GM04503 (cell line): ENCODE measurements at places on chromosomes 3 and 15.

GRCh38 chr15:48393645-48394506 lies 62.6 kb downstream of the DUT start:
- DNase-seq = no peak

DNA sequence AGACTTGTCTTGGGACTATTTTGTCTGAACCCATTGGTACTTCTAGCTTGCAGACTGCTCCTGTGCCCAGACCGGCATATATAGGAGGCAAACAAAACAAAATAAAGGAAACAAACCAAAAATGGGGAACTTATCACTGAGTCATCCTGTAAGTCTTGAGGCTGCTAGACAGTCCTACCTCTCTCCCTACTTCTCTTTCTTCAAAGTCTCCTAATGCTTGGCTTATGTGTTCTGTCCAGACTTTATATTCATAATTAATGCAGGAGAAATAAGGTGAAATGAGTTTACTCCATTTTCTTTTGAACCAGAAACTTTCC lies 266.2 kb downstream of the ZNF385D start:
- DNase-seq = no peak

- DNase-seq = no peak
These were observed 81.5 kb downstream of the CHST2 start for GRCh38 chr3:143201045-143201444.

- no peak for DNase-seq
These were observed 406.0 kb downstream of the ZBTB20 start for GRCh38 chr3:114741066-114741465.

- DNase-seq = no peak
These were observed 53.6 kb downstream of the FEZF2 start for GRCh38 chr3:62319570-62320243.

- no peak for DNase-seq
These were observed 29.0 kb downstream of the ADIPOQ start for GRCh38 chr3:186871403-186871924.

DNA sequence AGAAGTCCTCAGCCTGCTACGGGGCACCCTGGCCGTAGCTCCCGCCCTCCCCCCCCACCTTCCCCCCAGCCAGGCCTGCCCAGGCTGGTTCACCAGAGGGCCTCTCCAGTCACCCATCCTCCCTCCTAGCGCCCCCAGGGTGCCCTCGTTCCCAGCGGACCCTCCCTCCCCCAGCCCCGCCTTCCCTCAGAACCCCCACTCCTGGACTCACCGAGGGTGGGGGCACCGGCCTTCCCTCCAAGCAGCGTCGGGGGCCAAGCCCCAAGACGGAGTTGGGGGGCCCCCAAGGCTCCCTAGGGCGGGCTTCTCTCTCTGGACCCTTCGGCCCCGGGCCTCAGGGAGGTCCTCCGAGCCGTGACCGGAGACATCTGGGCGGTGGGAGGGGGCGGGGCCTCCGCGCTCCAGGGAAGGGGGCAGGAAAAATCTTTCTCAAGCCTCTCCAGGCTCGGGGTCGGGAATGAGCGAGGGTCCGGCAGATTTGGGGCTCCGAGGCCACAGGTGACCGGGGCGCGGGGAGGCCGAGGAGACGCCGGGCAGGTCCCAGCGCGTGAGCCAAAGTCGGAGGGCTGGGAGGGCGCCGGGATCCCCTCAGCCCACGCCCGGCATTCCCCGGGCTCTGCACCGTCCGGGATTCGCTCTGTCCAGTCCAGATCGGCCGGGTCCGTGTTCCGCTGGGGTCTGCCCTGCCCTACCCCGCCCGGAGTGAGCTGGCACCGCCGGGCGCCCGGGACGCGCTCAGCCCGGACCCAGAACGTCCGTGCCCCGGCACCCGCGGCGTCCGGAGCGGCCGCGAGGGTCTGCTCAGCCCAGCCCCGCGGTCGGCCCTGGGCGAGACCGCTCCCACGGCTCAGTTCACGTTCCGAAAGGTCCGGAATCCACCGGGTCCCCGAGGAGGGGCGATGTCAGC lies 999 bp downstream of the INSYN1 start:
- no peak for DNase-seq

- DNase-seq = no peak
These were observed 16.2 kb downstream of the ZBTB11 start for GRCh38 chr3:101660714-101661113.

DNA sequence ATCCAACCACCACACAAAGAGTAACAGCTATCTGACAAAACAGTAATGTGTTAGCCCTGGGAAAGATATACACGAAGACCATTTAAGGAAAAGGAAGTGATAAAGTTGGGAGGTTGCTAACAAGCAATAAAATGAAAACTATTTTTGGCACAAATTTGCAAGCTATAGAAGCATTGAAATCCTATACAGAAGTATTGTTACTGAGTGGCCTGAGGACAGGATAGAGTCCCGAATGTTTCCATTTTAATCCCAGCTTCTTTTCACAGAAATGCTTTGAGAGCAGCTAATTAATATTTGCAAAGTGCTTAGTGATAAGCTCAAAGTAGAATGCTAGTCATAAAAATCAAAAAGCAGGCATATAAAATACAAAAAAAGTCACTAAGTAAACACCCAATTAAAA lies 51.5 kb downstream of the RAD18 start:
- no peak for DNase-seq

- no peak for DNase-seq
These were observed 86.8 kb downstream of the TMCO5A start for GRCh38 chr15:38021259-38021658.

- no peak for DNase-seq
These were observed 30.4 kb downstream of the NXPE3 start for GRCh38 chr3:101809178-101810021.

GRCh38 chr3:62892951-62893350 lies 17.7 kb upstream of the CADPS start:
- DNase-seq = no peak

GRCh38 chr15:77468896-77469295 lies 48.2 kb downstream of the HMG20A start:
- no peak for DNase-seq

DNA sequence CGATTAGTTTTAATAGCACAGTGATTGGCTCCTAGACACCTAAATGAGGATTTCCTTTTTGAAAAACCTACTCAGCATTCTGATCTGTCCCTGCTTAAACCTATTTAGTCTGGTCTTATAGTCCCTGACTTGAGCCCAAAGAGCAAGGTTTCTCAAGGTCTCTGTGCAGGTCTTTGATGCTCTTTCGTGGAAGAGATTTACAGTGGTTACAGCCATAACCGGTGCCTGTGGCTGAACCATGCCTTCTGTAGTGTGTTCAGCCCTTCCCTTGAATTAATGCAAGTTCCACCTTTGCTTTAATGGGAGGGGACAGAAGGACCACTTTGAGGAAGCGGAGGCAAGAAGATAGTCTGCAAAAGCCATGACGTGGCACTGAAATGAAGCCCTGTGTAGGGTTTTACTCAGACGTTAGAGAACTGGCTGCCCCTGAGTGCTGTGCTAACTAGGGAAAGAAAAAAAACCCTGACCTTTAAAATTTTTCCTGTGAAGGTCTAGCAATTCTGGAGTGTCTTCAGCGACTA lies 43.0 kb downstream of the ZBTB38 start:
- DNase-seq = no peak

DNA sequence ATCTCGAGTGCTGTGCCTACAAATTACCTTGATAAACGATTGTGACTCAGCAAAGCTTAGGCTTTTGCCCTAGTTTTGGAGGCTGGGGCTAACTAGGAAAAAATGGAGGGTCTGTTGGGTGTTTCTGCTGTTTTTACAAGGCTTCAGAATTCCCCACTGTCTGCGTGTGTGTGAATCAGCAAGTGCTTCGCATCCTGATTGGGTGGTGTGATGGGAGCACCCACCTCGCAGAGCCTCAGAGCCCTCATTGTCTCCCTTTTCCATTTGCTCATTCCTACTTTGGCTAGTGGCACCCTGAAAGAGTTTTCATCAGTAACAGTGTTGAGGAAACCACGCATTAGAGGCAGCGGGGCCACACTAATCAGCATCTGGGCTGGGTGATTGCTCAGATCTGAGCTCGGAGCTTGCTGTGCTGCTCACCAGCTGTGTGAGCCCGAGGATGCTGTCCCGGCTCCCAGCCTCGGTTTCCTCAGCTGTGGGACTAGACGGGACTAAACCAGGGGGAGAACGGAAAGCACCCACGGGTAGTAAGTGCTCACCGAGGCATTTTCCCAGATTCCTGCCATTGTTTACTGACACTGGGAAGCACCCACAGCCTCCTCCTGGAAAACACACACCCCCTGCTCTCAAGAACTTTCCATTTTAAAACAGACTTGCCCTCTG lies 40.6 kb downstream of the GOLGA8S start:
- DNase-seq = no peak

DNA sequence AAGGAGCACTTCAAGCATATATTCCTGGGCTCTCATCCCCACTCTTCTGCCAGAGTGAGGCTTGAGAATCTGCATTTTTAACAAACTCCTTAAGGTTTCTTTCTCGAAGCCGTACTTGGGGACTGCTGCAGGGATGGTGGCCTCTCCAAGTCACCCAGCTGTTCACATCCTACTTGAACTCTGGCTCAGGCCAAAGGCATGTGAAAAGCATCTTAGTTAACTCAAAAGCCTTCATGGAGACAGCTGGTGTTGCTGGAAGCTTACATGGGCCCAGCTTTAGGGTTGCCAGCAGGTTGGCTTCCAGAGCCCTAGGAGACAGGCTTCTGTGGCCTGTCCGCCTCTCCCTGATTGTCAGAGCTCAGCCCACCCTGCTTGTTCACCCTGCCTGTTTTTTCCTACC lies 139.2 kb downstream of the THSD4 start:
- no peak for DNase-seq

DNA sequence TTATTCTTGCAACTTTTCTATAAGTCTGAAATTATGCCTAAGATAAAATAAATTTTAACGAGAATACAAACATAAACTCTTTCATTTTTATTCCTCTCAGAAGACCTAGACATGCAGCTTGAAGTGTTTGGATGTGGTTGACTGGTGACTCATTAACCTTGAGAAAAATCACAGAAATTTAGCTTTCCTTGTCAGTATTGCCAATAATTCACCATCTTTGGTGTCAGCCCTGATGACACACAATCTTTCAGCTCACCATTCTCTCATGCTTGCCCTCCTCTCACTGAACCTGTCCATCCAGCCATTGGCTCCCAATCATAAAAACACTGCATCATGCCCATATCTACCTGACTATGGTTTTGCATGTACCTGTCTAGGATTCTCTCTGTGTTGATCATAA lies 22.6 kb upstream of the TNFAIP8L3 start:
- DNase-seq = no peak

DNA sequence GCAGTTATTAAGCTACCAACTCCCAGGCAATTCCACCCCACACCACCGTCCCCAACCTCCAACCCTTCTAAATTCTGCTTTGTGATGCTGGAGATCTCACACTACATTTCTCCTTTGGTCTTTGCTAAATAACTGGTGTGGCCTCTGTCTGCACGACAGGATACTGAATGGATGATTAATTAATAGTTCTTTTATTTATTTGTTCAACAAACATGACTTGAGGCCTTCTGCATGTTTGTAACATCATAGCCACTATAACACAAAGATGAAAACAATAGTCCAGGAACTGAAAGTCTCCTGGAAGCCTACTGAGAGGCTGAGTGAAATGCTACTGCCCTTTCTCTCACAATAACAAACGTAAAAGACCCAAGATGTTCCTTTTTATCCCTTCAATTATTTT lies 609.5 kb upstream of the UBE2E2 start:
- no peak for DNase-seq

DNA sequence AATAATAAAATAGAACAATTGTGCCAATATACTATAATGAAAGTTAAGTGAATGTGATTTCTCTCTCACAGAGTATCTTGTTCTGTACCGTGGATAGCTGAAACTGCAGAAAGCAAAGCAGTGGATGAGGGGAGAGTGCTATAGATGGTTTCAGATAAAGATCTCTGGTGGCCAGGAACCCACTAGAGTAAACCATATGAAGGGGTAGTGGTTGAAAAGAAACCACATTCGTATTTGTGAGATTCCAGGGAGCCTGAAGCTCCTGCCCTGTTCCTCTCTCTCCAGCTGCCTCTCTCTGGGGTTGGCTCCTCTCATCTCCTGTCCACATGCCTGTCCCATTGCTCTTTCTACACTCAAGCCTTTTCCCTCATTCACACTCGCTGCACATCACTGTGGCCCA lies 8.9 kb downstream of the ABHD17C start:
- no peak for DNase-seq

GRCh38 chr15:46751303-46751702 lies 966.0 kb upstream of the SEMA6D start:
- no peak for DNase-seq

GRCh38 chr3:160379628-160380214 lies 19.3 kb downstream of the IFT80 start:
- no peak for DNase-seq

DNA sequence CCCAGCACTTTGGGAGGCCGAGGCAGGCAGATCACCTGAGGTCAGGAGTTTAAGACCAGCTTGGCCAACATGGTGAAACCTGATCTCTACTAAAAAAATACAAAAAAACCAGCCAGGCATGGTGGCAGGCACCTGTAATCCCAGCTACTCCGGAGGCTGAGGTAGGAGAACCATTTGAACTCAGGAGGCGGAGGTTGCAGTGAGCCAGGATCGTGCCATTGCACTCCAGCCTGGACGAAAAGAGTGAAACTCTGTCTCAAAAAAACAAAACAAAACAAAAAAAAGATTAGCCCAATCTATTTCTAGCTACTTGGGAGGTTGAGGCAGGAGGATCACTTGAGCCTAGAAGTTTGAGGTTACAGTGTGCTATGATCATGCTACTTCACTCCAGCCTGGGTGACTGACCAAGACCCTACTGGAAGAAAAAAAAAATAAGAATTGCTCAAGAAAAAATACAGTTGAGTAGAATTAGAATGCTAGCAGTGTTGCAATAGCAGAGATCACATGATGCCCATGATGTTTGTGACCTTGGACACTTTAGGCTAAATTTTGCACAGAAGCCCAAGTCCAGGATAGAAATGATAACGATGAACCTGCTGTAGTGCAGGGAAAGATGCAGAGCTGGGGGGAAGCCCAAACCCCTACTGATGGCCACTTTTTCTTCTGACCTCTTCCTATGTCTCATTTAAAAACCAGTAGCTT lies 162.2 kb downstream of the LPP start:
- DNase-seq = no peak

DNA sequence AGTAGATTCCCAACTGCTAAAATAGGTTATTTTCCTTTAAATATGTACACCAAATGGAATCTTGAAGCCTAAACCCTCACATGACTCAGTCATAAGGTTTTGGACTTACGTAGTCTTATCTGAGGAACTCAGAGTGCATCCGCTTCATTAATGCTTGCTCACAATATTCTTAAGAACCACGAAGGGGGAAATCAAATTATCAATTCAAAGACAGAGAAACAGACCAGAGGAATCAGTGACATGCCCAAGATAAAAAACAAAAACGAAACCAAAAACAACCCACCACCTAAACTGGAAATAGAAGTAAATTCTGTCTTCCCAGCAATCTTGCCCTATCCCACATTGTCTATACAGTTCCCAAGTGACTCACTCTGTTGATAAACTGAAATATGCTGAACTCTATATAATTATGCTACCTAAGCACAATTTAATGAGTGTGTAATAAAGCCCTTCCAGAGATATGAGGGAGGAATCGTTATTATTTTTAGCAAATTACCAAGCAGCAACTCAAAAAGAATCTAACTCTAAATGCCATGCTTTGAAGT lies 135.4 kb upstream of the CBLB start:
- no peak for DNase-seq

- DNase-seq = no peak
These were observed 96.5 kb upstream of the LMCD1 start for GRCh38 chr3:8405144-8405543.
